ENCODE measurements at places on chromosomes 16 and 17.

GRCh38 chr16:48609652-48610029 is 339 bp downstream of the N4BP1 start:
- peak; percentile 48 for DNase-seq

DNA sequence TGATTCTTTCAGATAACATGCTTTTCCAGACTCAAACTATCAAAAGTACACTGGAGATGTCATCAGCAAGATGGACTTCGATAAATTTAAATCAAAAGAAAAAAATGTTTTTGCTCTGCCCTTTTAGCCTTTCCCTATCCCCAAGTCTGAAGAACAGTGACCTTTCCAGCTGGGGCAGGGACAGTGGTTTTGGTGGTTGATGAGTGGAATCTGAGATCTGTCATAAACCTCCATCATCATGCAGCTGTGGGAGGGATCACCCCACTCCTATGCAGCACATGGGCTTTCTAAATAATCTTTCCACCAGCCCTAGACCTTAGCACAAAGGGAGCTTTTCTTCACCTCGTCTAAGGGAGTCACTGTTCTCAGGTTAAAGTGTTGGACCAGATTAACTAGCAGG is 869.5 kb upstream of the SOX9 start:
- DNase-seq = no peak

GRCh38 chr17:1315891-1316403 is 36.5 kb downstream of the TRARG1 start:
- DNase-seq = no peak

GRCh38 chr17:82386255-82386831 is 14.8 kb downstream of the UTS2R start:
- DNase-seq = no peak

DNA sequence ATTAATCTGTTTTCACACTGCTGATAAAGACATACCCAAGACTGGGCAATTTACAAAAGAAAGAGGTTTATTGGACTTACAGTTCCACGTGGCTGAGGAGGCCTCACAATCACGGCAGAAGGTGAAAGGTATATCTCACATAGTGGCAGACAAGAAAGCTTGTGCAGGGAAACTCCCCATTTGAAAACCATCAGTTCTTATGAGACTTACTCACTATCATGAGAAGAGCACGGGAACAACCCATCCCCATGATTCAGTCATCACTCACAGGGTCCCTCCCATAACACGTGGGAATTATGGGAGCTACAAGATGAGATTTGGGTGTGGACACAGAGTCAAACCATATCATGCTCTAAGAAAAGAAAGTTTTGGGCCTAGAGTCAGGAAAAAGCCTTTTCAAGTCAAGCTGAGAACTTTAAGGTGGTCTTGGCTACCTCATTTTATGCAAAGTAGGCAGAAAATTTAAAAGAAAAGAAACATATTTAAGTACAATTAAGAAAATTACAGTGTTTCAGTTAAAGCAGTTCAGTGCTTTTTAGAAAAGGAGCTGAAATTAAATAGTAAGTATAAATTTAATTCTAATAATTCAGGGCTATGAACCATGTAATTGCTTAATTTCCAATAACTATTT is 24.9 kb upstream of the CRYM start:
- DNase-seq = peak; percentile 9

DNA sequence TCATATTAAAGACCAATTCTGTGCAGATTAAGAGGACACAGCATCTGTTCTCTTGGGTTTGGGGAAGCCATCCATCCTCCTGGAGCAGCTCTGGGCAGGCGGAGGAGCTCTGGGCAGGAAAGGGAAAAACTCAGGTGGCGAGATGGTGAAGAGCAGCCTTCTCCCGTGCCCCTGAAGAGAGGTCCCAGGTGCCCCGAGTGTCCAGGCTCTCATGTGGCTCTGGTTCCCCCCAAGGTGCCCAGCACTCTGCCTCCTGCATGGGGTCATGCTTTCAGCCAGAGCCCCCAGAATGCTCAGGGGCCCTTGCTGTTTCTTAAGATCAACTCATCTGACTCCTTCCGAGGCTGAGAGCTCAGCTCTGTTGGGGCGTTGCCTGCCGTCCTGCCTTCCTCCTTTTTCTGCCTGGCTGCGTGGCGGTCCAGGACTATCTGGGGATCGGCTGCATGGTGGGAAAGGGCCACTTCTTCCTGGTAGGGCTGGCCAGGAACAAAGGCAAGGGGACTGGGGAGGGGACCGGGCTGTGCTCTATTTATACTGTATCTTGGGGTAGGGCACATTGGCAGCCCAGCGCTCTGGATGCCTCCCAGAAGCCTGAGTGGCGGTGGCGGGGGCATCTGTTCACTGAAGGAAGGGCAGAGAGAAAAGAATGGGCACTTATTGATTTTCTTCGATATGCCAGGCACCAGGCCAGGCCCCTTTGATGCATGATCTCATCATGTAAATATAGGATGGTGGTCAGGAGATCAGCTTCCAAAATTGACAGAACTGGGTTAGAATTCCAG is 103.2 kb upstream of the SDK2 start:
- no peak for DNase-seq

DNA sequence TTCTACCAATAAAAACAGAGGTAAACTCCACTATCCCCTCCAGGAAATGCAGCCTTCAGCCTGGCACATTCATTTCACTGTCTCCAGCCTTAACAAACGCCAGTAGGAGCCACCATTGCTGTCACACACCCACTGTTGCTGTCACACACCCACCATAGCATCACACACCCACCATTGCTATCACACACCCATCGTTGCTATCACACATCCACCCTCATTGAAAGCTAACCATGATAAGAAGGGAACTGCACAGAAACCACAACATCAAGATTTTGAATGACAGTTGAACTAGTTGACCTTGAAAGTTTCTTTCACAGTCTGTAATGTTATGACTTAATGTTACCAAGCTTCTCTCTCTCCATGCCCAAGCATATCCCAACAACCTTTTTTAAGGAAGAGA is 38.1 kb downstream of the SHCBP1 start:
- DNase-seq = no peak

DNA sequence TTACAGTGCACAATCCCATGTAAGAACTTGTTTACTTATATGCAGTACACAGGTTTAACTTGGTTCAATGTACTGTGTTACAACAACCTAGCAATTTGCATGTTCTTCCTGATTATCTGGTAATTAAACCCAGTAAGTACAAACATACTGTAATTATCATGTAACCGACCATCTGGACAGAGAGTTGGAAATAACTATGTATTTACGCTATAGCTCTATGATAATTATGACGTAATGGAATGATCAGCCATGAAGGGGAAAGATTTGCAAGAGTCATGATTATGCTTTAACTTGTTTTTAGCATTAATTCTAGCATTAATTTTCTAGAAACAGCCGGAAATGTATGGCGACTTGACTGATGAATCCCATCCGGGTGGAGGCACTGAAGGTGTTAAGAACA is 74.8 kb upstream of the SALL1 start:
- DNase-seq = no peak

- no peak for DNase-seq
Measured at GRCh38 chr17:48593126-48593829, at the start of gene HOXB5. Gene HOXB5, minus strand, starts transcription at chr17:48593779. Its CDS starts 97 bp downstream, at chr17:48593682.

DNA sequence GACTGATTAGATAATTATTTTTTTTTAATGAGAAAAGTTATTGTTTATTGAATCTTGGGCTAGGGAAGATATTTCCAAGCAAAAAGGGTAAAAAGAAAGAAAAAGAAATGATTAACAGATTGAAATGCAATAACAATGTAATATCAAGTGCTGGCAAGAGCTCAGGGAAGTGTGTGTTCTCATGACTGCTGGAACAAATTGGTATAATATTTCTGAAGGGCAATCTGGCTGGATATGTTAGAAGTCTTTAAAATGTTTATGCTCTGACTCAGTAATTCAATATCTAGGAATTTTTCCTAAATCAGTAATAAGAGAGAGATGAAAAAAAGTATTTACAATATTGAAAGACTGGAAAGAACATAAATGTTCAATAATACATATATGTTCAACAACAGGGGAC is 7.6 kb upstream of the ZNF624 start:
- no peak for DNase-seq

DNA sequence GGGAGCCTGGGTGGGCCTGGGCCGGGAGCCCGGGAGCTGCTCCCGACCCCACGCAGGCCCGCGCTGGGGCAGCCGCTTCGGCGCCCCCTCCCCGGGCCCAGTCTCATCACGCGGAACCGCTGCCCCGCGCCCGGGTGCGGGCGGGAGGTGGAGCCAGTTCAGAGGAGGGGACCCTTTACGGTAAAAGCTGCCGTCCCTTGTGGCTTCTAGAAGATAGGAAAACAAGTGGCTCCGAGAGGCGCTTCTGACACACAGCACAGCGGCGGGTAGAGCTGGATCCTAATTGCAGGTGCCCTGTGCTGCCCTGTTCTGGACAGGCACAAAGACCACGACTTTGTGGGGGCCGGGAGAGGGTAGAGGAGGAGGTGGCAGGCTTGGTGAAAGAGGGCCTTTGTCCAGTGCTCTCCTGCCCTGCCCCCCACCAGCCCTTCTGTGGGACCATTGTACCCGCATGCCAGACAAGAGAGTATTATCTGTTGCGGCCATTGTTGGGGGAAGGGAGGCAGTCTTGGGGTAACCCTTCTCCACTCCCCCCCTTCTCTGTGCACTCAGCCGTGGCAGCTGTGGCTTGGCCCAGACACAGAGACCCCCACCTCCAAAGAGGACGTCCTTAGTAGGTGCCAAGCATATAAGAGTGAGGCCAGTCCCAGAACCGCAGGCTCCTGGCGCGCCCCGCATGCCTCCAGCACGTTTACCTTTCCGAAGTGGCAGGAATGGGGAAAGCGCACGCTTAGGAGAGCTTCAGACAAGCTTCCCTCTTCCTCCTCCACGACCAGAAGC is 736 bp downstream of the CNP start:
- DNase-seq = no peak

DNA sequence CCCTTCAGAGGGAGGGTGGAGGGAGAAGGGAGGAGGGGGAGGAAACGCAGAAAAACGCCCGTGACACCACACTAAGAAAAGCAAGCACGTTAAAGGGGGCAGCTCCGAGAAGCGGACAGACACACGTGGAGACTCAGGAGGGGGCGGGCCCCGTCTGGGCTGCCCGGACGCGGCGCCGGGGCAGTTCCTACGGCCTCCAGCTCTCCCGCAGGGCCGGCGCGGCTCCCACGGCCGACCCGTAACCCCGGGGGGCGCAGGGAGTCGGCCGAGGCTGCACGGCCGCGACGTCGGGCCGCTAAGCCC is 362 bp downstream of the KLHDC4 start:
- DNase-seq = no peak

- DNase-seq = no peak
Measured at GRCh38 chr17:75288359-75288758, 874 bp downstream of the SLC25A19 start.

- DNase-seq = peak; percentile 87
Measured at GRCh38 chr16:785563-786535, 2.3 kb downstream of the RPUSD1 start.

- DNase-seq = peak; percentile 93
Measured at GRCh38 chr16:9047689-9048301, 43.6 kb upstream of the HAPSTR1 start.

- no peak for DNase-seq
Measured at GRCh38 chr17:15917438-15918027, 27.4 kb upstream of the ADORA2B start.

DNA sequence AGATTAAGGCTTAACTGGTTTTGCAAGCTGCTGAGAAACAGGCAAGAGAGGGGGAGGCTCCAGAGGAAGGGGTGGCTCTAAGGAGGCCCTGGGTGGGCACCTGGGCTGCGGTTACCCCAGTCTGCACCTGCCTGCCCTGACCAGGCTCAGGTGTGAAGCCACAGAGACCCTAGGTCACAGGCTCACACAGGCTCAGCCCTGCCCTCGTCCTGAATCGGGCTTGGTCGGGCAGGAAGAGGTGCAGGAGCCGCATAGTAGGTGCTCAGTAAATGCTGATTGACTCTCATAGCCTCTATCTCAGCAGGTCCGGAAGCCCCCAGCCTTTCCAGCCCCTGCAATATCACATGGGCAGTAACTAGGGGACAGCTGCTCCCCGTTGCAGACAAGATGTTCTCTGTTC is 203.4 kb downstream of the GSG1L start:
- no peak for DNase-seq

DNA sequence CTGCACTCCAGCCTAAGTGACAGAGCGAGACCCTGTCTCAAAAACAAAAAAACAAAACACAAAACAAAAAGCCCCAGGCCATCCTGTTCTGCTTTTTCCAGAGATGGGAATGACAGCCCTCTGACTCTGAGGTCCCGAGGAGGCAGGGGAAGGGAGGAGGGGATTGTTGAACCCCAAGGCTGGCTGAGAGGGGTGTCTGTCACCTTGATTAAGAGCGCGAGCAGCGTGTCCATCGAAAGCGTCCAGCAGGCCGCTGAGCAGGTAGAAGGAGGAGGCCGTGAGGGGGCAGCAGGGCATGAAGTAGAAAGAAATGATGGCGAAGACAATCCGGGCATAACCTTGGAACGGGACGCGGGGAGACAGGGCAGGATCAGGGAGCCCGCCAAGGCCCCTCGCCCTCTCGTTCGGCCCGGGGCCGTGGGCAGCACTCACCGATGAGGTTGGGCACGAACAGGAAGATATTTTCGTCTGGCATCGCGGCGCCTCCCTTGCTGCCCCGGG is 593 bp downstream of the CDIPT start:
- DNase-seq = peak; percentile 49

GRCh38 chr17:41390411-41390938 is 6.9 kb downstream of the KRT31 start:
- DNase-seq = no peak

DNA sequence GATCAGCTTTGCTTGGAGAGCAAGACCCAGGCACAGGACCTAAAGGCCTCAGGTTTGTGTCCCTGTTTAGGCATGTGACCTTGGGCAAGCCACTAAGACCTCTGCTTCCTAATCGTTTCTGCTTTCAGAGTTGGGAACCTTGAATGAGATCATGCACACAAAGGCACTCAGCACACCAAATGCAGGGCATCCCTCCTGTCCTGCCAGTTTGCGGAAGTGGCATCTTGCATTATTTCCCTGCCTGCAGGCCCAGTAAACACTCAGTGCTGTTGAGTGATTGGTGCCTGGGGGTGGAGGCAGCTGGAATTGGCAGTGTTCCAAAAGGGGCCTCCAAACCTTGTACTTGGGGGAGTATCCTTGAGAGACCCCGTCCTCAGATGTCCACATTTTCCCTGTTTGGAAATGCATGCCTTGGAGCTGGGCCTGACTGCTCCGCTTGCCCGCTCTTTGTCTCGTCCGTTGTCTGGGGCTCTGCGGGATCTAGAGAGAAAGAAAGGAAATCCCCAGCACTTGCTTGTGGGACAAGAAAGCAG is 28.7 kb downstream of the MRM1 start:
- no peak for DNase-seq

DNA sequence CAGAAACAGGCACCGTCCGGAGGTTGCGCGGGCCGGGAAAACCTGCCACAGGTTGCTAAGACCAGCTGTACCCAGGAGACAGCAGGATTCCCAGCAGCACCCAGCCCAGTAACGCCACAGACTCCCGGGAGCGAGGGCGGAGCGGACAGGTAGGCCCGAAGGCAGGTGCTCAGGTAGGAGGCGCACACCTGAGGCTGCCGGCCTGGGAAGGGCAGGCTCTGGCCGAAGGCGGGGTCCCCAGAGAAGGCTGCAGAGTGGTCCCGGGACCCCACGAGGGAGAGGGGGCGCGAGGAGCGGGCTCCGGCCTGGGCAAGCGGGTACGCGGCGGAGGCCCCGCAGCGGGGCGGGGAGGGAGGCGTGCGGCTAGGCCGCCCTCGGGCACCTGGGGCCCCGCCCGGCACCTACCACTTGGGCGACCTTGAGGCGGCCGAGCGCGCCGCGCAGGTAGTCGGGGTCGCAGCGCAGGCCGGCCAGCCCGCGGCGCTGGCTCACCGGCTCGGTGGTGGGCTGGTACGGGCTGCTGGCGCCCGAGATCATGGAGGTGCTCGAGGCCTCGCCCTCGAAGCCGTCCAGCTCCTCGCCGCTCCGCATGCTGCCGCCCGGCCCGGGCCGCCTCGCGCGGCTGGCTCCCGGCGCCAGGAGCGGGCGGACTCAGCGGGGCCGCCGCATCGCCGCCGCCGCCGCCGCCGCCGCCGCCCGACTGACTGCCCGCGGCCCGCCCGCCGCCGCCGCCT is 441 bp downstream of the CMTM4 start:
- DNase-seq = peak; percentile 51
